Stimulated activated CD4-positive, alpha-beta T cell treated with anti-CD3 and anti-CD28 coated beads, TNF-alpha, amount 100 ng/mL, for 1 hour (primary cell): ENCODE measurements at places on chromosomes 1 and 21.

DNA sequence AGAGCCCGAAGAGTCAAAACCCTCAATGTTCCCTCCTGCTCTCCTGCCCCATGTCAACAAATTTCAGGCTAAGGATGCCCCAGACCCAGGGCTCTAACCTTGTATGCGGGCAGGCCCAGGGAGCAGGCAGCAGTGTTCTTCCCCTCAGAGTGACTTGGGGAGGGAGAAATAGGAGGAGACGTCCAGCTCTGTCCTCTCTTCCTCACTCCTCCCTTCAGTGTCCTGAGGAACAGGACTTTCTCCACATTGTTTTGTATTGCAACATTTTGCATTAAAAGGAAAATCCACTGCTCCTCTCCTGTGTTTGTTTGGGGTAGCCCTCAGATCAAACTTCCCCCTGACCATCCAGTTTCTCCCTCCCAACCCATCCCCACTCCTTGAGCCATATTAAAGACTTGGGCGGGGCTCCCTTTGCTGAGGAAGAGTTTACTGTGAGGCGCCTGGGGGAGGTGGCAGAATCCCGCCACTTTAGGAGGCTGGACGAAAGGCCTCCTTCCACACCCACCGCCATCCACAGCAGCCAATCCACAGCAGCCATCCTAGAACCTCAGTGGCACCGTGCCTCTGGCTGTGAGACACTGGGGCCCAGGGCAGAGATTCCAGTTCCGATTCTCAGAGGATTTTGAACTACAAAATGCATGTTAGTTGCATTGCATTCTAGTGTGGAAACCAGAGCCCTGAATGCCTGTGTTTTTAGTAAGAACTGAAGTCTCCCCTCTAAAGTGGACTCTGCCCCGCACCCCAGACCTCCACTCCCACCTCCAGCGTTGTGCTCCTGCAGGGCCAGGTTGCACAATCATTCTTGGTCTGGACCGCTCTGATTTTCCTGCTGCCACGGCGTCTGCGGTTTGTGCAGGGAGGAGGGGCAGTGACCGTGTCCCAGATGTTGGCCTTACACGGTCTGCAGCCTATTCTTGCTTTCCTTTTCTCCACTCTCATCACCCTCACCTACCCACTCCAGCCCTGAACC lies 3.0 kb downstream of the OLFML3 start:
- no peak for DNase-seq

- DNase-seq, result no peak
These were observed 21.8 kb downstream of the KIF1B start for GRCh38 chr1:10232163-10232562.

- DNase-seq, result peak; percentile 14
These were observed 519 bp downstream of the RERE start for GRCh38 chr1:8816831-8817411.

- DNase-seq, result no peak
These were observed 32.8 kb upstream of the CSF3R start for GRCh38 chr1:36515315-36516138.

DNA sequence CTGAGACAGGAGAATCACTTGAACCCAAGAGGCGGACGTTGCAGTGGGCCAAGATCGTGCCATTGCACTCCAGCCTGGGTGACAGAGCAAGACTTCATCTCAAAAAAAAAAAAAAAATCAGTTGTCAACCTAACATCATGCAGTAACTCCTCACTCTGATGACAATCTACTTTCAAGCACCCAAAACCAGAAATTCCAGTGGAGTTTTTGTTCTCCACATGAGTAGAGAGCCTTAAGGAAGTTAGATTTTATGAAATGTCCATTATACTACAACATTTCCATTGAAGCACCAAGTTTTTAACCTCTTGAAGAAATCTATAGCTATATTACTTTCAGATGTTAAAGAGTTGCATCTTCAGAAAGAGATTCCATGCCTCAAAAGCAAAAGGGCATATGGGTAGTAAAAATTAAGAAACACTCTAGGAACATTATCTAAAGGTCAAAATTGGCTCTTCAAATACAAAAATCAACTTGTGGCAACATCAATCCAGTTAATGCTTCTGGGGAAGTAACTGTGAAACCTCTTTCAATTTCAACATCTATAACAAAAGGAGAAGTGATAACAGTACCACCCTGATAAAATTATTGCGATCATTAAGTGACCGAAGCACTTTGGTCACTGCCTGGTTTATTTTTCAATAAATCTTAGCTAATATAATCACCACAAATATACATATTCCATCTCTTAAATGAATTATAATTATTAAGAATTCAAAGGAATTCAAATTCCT lies 7.7 kb downstream of the LPGAT1 start:
- no peak for DNase-seq

GRCh38 chr1:2145946-2146835 lies 48.4 kb downstream of the FAAP20 start:
- no peak for DNase-seq

- no peak for DNase-seq
These were observed 87.4 kb upstream of the KIF1B start for GRCh38 chr1:10122926-10123325.

GRCh38 chr21:41024746-41025254 lies 143.2 kb upstream of the BACE2 start:
- DNase-seq, result no peak

GRCh38 chr1:153617663-153618062 lies 1.5 kb upstream of the S100A14 start:
- peak; percentile 54 for DNase-seq

DNA sequence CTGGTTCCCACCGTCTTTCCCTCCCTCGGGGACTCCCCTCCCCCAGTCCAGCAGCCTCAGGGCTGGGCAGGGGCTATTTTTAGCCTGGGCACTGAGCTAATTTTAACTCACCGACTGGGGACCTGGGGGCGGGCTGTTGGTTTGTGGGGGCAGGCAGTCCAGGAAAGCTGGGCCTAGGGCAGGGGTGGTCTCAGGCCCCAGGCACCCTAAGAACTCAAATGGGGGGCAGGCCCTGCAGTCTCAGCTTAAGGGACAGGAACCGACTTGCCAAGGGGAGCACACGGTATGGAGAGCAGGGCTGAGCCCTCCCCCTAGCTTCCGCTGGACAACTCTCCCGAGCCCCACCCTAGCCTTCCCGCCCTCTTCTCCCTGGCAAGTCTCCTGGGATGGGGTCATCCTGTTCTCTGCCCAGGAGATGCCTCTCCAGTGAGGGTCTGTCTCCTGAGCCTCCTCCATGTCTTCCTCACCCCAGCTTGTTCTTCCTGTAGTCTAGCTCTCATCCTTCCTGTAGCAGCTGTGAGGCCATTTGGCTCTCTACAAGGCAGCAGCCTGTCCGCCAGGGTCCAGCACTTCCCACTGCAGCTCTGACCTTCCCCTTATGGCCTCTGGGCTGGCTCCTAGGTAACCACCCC lies 10.1 kb downstream of the MEF2D start:
- no peak for DNase-seq

GRCh38 chr1:96756789-96757188 lies 35.2 kb downstream of the PTBP2 start:
- DNase-seq, result no peak

DNA sequence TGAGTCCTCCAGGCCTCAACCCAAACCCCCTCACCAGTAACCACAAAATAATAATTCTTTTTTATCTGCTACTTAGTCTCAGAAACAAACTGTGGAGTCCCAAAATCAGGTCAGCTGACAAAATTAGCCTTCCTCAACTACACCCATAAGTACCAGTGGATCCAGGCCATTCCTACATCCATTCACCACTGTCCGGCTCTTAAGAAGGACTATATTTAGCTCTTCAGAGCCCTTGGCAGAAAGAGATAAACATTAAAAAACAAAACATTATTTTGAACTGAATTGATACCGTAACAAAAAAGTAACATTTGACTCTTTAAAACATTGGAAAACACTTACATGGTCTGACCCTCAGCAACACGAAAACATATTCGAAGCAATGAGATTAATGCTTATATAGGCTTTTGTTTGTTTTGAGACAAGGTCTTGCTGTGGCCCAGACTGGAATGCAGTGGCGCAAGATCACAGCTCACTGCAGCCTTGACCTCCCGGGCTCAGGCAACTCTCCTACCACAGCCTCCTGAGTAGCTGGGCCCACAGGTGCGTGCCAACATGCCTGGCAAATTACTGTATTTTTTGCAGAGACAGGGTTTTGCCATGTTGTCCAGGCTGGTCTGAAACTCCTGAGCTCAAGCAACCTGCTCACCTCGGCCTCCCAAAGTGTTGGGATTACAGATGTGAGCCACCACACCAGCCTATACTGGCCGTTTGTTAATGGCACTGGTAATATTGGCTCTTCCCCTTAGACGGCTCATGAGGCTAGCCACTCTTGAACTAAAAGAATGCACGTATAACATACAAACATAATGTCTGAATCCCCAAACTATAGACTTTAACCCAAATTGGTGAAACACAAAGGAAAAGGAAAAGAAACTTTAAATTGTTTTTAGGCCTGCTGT lies 330.7 kb downstream of the SMYD3 start:
- DNase-seq, result no peak

DNA sequence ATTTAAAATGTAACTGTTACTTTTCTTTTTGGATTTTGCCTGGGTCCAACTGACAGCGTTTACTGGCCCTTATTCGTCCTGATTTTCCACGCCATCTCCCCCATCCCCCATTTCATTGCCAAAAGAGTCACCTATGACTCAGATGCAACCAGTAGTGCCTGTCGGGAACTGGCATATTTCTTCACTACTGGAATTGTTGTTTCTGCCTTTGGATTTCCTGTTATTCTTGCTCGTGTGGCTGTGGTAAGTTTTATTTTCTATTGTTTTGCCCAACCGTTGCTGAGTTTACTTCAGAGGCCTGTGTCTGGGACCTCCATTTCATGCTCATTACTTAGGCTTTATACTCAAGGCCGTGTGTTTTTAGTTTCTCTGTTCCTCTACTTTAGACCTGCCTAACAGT lies 9.3 kb downstream of the LEPR start:
- DNase-seq, result no peak

- no peak for DNase-seq
These were observed 13.4 kb downstream of the EPB41 start for GRCh38 chr1:28927648-28928313.

DNA sequence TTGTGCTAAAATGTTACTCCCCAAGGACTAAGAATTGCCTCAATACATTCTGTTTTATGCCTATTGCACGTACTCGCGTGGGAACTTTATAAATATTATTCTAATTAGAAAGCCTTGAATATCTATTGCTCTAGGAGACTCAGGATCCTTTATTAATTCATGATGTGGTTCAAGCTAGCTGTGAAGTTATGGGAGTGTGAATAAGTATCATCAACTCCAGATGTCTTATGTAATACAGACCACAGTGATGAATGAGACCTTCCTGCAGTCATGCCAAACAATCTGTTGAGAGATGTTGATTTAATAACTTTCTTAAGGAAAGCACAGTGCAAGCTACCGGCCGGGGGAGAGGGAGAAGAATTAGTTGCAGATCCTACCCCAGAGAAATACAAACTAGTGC lies 519.2 kb upstream of the ZP4 start:
- no peak for DNase-seq
